ENCODE measurements at places on chromosomes 5 and 9.
A peak's percentile ranks its signal among the peaks of the same experiment; 100 is the strongest.

- DNase-seq: no peak
Observed at GRCh38 chr5:126139086-126139485, 284.1 kb upstream of the GRAMD2B start.

- DNase-seq: no peak
Observed at GRCh38 chr5:168055141-168055683, 236.2 kb upstream of the WWC1 start.

DNA sequence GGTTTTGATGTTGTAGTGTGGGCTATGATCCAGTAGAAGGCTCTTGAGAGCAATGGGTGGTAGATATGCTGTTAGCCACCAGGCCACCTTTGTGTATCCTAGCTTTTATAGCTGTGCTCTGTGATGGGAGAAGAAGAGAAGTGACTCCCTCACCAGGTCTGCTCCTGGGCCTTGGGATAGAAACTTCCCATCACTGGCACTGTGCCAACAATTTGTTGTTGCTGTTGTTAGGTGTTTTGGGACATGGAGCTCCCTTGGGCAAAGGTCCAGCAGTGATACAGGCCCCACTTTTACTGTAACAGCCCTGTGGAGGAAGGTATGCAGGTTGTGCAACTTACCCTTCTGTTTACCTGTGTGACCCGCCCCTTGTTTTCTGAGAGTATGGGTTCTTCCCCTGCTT, 570.9 kb upstream of the GRIN3A start:
- no peak for DNase-seq

DNA sequence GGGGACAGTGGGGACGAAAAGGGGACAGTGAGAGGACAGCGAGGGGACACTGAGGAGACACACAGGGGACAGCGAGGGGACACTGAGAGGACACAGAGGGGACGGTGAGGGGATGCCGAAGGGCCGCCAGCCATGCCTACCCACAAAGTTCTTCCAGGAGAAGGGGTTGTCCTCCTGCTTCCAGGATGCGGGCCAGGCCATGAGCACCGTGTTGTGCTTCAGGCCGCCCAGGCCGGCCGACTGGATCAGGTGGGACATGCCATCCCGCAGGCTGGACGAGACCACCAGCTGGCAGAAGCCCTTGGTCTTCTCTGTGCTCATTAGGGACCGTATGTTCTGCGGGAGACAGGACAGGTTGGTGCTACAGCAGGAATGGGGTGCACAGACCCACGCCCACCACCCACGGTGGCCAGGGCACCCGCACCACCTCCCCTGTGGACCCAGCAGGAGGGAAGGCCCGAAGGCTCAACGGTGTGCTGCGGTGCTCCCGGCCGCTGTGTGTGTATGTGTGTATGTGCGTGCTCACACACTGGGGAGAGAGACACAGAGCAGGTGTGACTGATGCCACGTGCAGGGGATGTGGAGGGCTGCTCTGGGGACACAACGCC, 46.6 kb downstream of the SLC12A7 start:
- DNase-seq: no peak

- no peak for DNase-seq
Observed at GRCh38 chr5:36561601-36562000, 44.8 kb upstream of the SLC1A3 start.

- no peak for DNase-seq
Observed at GRCh38 chr5:18745042-18745987, 1111.1 kb downstream of the TAF11L14 start.

DNA sequence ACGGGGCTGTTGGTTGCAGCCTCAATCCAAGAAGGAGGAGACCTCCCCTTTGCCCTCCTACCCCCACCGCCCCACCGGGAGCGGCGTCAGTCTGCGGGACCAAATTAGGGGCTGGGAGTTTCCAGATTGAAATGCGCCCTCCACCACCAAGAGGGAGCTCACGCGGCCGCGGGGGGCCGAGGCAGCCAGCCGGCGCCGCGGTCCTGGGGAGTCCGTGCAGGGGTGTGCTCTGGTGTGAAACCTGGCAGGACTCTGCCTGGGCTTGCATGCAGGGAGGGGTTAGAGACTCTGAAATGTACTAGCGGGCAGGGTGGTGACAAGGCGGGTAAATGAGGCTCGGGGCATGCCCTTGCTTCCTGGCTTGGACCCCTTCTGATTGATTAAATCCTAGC, 989 bp upstream of the FBN2 start:
- peak; percentile 80 for DNase-seq

DNA sequence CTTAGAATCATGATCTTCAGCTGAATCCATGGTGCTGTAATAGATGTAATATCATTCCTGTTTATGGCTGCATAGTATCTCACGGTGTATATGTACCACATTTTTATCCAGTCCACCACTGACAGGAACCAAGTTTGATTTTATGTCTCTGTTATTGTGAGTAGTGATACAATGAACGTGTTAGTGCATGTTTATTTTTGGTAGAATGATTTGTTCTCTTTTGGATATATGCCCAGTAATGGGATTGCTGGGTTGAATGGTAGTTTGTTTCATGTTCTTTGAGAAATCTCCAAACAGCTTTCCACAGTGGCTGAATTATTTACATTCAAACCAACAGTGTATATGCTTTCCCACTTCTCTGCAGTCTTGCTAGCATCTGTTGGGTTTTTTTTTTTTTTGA, 175.1 kb upstream of the CDH10 start:
- no peak for DNase-seq

DNA sequence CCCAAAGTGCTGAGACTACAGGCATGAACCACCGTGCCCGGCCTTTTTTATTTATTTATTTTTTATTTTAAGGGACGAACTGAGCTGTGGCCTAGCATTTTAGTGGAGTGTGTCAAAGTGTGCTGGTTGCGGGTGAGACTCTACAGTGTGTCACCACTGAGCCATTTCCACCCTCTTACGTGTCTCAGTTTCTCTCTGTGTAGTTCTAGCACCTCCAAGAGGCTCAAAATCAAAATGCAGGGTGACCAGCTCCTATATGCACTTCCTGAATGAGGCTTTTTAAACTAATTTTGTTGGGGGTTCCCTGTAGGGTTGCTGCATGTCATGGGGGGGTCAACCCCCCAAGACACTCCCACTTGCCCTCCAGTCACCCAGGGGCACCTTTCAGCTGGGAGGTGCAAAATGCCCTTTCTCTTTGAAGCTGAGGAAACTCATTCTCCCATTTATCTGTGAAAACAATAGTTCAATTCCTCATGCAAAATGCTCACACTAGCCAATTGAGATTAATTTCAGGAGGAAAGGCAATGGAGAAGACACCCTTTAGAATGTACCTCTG, 69.3 kb downstream of the COL15A1 start:
- DNase-seq: no peak

- DNase-seq: no peak
Observed at GRCh38 chr5:64509828-64510227, 4.0 kb downstream of the RGS7BP start.

GRCh38 chr5:124952566-124952965, 206.1 kb upstream of the ZNF608 start:
- DNase-seq: no peak

DNA sequence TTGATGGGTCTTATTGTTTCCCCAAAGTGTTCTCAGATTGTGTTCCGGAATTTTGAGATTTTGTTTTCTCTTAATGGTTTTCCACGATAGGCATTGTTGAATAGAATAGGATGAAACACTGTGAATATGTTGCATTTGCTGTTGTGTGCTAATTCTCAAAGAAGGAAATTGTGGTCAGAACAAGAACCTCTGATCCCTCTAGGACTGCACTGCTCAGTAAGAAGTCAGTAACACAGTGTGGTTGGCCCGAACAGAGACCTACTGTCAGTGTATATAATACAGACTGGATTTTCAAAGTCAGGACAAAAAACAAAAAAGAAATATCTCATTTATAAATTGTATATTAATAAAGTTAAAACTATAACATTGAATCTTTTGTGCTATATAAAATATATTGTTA, 494.8 kb downstream of the MAT2B start:
- no peak for DNase-seq

DNA sequence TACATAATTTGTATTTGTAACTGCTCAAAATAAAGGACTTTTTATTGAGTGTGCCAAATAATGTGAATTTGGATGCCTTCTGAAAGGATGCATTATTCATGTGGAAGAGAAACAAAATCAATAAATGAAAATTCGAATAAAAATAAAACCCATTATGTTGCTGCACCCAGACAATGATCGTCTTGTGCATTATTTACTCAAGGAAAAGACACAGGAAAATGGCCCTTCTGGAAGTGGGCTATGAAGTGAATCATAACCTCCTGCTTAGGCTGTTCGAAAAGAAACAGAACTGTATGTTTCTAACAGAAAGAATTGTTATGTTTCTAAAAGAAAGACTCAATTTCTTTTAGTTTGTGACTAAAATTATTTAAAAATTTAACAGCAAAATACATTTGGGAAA, 168.9 kb upstream of the NFIB start:
- no peak for DNase-seq
